ENCODE measurements at places on chromosomes 1 and 21.

- DNase-seq: no peak
Measured at GRCh38 chr1:3172431-3173380, 103.7 kb downstream of the PRDM16 start.

DNA sequence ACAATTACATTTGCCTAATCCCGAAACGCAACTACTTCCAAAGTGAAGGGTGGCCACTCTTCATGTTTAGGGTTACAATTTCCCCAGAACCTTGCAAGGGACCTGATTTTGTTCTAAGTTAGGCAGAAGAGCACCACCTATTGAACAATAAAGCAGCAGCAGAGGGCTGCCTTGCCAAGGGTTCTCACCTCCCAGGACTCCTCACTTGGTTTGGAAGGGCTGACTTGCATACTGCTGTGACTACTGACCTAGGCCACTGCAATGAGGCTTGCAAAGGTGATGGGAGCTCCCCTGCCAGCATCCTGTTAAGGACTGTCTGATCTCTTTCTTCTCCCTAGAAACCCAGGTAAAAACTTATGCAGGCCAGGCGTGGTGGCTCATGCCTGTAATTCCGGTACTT is 14.2 kb downstream of the MTOR start:
- DNase-seq: no peak

DNA sequence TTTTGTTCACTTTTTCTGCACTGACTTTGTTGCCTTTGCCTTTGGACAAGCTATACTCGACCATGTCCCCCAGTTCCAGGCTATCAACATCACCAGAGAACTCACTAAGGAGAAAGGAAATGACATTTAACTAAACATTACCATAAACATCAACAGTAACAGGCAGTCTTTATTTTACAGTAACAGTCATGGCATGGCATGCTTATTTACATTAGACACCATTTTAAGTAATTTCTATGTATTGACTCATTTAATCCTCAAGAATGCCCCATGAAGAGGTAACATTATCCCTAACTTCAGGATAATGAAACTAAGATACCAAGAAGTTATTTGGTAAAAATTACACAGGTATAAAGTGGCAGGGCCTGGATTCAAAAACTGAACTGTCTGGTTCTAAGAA is 8.7 kb upstream of the NRAS start:
- DNase-seq: no peak

DNA sequence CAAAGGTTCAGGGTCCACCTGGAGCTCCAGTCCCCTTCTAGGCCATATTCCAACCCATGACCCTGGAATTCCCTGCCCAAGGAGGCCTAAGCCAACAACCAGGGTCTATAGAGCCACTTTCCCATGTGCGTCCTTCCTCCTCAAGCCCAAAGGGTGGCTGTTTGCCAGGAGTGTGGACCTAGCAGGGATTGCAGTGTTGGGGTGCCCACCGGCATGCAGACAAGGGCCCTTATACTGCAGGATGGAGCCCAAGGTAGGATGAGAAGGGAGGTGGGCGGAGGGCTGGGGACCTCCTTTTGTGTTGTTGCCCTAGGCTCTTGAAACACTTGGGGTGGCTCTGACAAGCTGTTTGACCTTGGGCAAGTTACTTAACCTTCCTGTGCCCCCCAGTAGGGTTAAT is 19.7 kb upstream of the ADGRB2 start:
- DNase-seq: no peak

DNA sequence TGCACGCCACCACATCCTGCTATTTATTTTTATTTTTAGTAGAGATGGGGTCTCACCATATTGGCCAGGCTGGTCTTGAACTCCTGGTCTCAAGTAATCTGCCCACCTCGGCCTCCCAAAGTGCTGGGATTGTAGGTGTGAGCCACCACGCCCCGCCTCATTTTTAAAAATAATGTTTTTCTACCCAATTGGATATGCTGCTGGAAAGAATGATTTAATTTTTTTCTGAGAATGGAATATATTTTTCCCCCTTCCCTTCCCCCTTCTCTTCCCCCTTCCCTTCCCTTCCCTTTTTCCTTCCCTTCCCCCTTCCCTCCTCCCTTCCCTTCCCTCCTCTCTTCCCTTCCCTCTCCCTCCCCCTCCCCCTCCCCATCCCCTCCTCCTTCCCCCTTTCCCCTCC is 17.7 kb upstream of the HMGN1 start:
- no peak for DNase-seq

DNA sequence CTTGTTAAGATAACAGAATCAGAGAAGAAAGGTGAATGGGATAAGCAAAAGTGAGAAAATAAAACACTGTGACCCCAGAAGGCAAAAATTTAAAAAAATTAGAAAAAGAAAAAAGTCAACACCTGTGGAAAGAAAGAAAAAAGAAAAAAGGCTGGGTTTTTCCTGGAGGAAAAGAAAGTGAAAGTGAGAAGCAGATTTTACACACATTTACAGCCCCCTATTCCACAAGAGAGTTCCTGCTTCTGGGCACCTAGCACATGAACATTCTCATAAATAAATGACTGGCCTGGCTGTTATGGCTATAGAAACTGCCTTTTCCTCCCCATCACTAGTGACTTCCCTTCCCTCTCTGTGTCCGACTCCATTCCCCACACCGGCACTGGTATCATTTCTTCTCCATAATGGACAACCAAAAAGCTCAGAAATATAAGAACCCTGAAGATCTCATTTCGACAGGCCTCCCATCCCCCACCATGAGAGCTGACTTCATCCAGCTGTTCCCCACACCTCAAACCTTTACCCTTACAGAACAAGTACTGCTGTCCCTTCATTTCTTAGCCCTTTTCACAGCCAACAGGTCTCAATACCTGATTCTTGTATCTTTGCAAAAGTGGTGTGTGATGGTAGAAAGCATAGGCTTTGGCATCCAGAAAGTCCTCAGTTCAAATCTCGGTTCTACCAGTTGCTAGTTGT is 12.6 kb downstream of the MTF1 start:
- DNase-seq: no peak

DNA sequence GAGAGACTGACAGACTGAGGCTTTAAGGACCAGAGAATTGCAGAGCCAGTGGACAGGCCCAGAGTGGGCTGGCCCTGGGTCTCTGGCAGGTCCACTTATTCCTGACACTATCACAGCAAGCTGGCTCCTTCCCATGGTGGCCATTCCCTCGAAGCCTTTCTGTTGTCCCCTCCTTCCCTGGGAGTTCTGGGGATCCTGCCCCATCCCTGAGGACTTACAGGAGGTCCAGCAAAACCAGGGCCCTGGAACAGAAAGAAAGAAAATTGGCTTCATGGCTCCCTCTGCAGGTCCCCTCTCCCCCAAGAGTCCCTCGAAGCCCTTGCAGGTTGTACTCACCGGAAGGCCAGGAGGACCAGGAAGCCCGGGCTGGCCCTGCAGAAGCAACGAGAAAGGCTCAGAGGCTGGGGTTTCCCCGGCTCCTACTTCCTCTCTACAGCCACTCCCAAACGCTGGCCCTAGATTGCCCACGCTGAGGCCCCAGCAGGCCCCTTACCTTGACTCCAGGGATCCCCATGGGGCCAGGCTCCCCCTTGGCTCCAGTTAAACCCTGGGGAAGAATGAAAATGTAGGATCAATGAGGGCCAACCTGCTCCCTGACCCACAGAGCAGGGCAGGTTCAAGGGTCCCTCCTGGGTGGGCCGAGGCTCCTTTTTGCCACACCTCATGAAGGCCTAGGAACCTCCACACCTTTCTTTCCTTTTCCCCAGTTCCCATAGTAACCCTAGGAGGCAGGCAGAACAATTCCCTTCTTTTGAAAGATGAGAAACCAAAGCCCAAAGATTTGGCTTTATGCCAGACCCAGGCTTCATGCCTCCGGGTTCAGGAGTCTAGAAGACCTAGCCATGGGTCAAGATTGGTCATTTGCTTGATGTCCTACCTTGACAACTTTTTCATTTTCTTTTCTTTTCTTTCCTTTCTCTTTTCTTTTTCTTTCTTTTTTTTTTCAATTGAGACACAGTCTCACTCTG is 4.6 kb downstream of the COL9A2 start:
- peak; percentile 81 for DNase-seq

DNA sequence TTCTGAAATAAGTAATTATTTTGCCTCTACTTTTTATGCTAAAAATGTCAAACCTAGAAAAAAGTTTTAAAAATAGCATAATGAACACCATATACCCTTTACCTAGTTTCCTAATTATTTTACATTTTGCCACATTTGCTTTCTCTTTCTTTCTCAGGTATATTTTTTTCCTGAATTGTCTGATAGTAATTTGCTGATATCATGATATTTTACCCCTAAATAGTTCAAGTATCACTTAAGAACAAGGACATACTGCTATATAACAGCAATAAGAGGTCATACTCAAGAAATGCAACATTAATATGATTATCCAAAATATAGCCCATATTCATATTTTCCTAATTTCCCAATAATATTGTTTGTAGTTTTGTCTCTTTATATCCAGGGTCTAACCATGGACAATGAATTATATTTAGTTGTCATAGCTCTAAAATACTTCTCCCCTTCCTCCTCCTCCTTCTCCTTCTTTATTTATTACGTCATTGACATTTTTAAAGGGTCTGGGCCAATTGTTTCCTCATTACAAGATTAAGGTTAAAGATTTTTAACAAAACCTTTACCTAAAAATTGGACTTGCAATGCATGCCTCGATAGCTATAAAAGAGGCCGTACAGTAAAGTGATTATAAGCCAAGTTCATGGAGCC is 20.3 kb upstream of the SMYD2 start:
- DNase-seq: no peak

DNA sequence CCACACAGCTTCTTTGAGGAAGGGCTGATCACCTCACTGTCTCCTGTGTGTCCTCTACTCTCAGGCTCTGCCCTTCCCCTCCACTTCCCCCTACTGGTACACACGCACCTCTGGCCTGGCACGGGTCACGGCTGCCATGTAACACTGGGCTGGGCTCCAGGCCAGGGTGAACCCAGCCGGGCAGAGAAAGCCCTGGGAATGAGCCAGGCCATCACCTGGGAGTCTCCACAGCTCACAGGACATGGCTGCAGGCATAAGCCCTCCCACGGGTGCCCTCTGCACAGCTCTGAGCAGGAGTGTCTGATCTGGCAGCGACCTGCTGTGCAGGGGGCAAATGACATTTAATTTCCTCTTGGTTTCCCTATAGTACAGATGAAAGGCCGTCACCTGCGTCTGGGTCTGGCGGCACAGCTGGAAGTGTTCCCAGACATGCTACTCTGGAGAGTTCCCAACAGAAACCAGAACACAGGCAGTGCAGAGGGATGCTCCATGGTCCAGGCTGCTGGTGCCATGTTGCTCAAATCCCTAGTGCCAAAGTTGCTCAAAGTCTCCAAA is 61.2 kb downstream of the ERI3 start:
- DNase-seq: no peak

DNA sequence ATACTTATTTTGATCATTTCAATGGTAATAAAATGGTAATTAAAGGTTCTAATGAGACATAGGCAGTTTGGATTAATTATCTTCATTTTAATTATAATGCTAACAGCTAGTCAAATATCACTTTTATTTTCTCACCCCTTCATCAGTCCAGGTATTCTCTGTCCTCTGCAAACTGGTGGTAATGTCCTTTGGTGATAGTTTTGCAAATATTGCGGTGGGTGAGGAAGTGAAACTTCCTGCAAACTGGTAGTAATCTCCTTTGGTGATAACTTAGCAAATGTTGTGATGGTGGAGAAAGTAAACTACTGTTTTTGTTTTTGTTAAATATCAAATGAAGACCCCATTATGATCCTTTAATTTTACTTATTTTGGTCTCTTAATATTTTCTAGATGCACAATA is 209.0 kb downstream of the AMY1C start:
- no peak for DNase-seq

DNA sequence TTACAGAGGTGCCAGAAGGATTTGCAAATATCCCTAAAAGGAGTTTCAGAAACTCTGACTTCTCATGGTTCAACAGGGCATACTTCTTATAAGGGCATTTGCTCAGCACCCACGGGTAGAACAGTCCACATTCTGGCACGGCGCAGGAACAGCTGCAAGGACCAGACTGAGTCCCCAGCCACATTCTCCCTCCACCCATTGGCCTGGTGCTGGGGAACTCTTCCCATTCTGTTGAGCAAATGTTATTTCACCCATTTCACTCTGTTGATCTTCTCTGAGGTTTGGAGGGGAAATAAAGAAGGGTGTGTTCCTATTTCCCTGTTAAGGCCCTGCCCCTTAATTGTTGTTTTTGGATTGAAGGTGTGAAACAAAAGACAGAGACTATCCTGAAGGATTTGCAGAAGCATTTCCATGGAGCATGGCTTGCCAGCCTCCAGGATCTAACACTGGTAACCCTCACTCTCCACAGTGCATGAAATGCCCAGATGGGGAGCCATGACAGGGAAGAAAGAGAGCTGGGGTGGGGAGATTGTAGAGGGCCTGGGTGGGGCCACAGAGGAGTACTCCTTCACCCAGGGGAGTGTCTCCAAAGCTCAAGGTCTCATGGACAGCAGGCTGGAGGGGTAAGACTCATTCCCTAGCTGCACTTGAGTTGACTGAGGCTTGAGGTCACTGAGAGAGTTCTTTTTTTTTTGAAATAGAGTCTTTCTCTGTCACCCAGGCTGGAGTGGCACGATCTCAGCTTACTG is 35.0 kb downstream of the INAVA start:
- no peak for DNase-seq

- DNase-seq: no peak
Measured at GRCh38 chr1:33378976-33379375, 51.9 kb downstream of the PHC2 start.

DNA sequence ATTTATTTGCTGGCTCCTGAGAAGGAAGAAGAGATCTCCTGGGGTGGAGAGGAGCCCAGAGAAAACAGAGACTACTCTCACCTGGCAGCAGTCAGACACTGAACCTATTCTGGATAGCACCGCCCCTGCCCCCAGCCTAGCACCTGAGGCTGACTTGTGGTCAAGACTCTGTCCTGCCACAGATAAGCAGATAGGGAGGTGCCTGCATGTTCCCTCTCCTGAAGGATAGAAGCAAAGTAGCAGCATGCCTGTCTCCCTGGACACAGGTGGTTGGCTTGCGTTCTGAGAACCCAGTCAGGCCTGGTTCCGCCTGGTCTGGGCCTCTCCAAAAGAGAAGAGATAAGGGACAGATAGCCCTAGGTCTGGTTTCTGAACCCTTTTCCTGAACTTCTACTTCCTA is 1.3 kb upstream of the EFNA3 start:
- DNase-seq: no peak

DNA sequence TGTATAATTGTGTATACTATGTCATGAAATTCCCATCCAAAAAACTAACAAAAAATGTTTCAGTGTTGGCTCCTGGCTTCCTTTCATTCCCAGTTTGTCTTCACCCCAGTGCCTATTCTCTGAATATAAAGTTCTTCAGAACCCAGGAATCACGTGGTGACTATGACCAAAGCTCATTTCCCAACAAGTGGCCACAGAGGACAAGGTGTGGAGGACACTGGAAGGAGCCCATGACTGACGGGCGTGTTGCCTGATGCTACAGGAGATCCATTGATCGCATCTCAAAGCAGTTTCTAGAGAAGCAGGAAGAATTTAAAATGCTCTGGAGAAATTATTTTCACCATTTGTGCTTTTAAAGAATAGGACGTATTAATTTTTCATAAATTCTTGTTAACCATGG is 7.4 kb upstream of the GREM2 start:
- no peak for DNase-seq

Measured in GM19239 (cell line).